ENCODE measurements at places on chromosomes 11 and 22. TPM values are rescaled to one million over a fixed set of nuclear protein-coding genes. Genes with fewer than 3 reads are reported as not detected.

NPAS4 gene
- total RNA-seq, result 0.97 TPM

TSPAN18 gene
- total RNA-seq, result 117 TPM

PKDREJ gene
- 0.14 TPM for total RNA-seq

SAA2 gene
- 3.8 TPM for total RNA-seq

CCDC87 gene
- not detected for total RNA-seq

SLC22A12 gene
- not detected for total RNA-seq

HTR3B gene
- not detected for total RNA-seq

RCN1 gene
- total RNA-seq, result 221 TPM

NCAM1 gene
- 54.4 TPM for total RNA-seq

PGM2L1 gene
- 10.2 TPM for total RNA-seq

CDHR5 gene
- not detected for total RNA-seq

OR52N5 gene
- 0.14 TPM for total RNA-seq

PAMR1 gene
- total RNA-seq, result 172 TPM

MRPL23 gene
- total RNA-seq, result 196 TPM

PRRG4 gene
- total RNA-seq, result 0.51 TPM

TP53I11 gene
- total RNA-seq, result 13.2 TPM

All from uterus (tissue), 4 donors.